ENCODE measurements at places on chromosomes 4 and X.
A peak's percentile ranks its signal among the peaks of the same experiment; 100 is the strongest.

GRCh38 chrX:40093586-40093985 lies 4.2 kb downstream of the BCOR start:
- no peak for DNase-seq
- H3K27me3 ChIP-seq, result no peaks in the 10 kb centered on the region
- H3K4me3 ChIP-seq, result peak overlapping the region; percentile 79
- H3K36me3 ChIP-seq, result no peaks in the 10 kb centered on the region

- DNase-seq, result no peak
- no peaks in the 10 kb centered on the region for H3K36me3 ChIP-seq
- H3K27ac ChIP-seq, result no peak overlapping the region
- peaks cover 9% of the 10 kb centered on the region for H3K4me1 ChIP-seq
Observed at GRCh38 chr4:53895137-53895536, 169.3 kb downstream of the CHIC2 start.

DNA sequence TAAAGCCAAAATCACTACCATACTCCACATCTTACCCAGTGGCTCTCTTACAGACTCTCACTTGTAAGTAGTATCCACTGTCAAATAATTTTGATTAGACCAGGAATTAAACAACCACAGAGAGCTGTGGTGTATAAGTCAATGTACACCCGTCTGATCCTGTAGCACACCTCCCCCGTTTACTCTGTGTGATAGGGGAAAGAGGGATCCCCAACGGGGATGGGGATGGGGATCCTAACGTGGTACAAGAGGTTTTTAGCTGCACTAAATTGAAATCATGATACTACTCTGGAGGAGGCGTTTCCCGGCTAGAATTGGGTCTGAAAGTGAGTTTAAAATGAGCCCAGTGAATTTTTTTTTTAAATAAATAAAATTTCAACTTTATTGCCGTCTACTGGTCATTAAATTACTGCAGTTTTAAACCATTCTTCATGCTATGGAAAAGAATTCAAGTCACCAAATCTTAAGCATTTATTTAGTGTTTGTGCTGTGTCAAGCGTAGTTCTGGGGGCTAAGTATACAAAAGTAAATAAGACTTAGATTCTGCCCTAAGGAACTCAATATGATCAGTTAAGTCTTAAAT lies 76.6 kb downstream of the INTS12 start:
- H3K27me3 ChIP-seq, result peaks cover 18% of the 10 kb centered on the region
- no peak overlapping the region for H3K27ac ChIP-seq
- no peaks in the 10 kb centered on the region for H3K36me3 ChIP-seq
- DNase-seq, result peak; percentile 14
- H3K4me1 ChIP-seq, result no peaks in the 10 kb centered on the region

DNA sequence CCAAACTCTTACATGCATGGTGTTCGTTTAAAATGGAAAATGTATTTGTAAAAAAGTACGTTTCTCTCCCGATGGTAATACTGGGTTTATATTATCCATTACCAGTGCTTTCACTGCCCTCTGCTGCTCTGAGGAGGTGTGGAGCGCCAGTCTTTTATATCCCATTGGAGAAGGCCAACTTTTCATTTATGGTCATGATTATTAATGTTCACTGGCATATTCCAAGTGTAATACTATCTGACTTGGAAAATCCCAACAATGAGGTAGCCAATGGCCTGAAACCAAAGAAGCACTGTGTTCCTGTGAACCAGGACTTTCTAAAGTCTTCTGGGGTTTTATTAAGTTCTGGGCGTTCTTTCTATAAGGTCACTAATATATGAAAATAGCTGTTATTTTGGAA lies 80.7 kb downstream of the SYNPO2 start:
- H3K27ac ChIP-seq, result no peak overlapping the region
- H3K4me3 ChIP-seq, result no peak overlapping the region
- H3K4me1 ChIP-seq, result peaks cover 32% of the 10 kb centered on the region
- peak; percentile 86 for DNase-seq
- no peaks in the 10 kb centered on the region for H3K36me3 ChIP-seq

DNA sequence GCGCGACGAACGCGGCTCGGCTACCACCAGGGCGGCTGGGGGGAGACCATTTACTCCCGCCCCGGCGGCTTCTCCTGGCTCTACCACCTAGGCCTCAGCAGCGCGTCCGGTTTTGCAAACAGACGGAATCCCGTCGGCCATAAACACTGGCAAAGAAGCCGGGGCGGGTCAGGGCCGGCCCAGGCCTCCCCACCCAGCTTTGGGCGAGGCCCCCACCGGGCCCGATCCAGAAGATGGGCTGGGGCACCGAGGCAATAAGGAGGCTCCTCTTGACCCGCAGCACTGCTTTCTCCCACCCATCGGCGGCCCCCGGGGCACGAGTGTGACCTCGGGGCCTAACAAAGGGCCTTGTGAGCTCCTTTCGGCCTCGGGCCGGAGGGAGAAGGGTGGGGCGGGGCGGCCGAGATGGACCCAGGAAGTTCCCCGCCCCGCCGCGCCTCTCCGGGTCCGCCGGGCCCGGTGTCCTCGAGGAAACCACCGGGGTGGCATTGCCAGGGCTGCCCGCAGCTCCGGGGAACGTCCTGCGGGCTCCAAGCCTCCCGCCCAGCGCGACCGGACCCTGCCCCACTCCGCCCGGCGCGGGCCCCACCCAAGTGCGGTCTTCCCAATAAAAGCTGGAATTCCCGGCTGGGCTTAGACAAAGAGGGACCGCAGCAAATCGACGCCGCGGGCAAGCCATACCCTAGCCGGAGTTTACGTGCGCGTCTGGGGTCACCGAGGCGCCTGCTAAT lies 5.9 kb downstream of the BCOR start:
- H3K36me3 ChIP-seq, result no peaks in the 10 kb centered on the region
- no peak overlapping the region for H3K4me3 ChIP-seq
- no peaks in the 10 kb centered on the region for H3K4me1 ChIP-seq

- no peak overlapping the region for H3K4me3 ChIP-seq
- DNase-seq, result no peak
- no peaks in the 10 kb centered on the region for H3K36me3 ChIP-seq
Observed at GRCh38 chrX:21487832-21488231, 113.6 kb downstream of the CNKSR2 start.

DNA sequence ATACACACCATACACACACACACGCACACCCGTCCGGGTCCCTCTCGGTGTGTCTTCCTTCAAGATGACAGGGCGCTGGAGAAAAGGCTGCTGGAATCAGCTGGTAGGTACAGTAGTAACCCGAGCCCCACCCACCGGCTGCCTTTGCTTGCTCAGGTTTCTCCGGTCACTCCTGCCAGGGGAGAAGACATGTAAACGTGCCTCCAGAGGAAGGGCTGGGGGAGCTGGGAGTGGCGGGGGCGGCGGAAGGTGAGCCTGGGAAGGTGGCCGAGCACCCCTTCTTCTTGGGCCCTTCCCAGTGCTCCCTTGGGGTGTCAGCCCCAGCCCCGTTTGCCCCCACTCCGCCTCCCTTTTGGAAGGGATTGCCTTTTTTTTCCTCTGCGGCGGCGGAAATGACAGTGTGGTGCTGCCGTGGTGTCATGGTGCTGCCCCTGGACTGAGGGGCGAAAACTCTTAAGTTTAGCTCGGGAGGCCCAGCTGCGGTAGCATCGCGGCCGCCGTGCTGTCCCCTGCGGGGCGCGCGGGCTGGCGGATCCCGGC lies at the start of gene MID2:
Gene MID2 (plus strand): TSS at position 169 of the 540 bp plus-strand sequence. CDS start 561 bp downstream, outside the sequence.
- DNase-seq, result peak; percentile 76
- H3K27me3 ChIP-seq, result no peaks in the 10 kb centered on the region
- peaks cover 13% of the 10 kb centered on the region for H3K4me1 ChIP-seq
- peak within 1 kb of the TSS; percentile 75 for H3K4me3 ChIP-seq
- H3K36me3 ChIP-seq, result no peaks in the 10 kb centered on the region

DNA sequence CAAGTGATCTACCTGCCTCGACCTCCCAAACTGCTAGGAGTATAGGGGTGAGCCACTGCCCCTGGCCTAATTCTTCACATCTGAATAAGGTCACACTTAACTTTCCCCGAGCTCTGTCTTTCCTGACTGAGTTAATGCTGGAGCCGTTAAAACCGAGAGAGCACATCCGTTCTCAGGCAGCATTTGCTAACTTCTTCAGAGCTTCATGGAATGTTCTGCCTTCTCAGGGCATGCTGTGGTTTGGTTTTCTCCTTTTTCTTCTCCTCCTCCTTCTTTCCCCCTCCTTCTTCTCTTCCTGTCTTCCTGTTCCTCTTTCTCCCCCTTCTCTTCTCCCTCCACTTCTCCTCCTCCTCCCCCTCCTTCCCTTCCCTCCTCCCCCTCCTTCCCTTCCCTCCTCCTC lies 119.9 kb downstream of the ASMT start:
- H3K27me3 ChIP-seq, result no peaks in the 10 kb centered on the region
- H3K4me1 ChIP-seq, result no peaks in the 10 kb centered on the region
- DNase-seq, result peak; percentile 1
- no peaks in the 10 kb centered on the region for H3K36me3 ChIP-seq

DNA sequence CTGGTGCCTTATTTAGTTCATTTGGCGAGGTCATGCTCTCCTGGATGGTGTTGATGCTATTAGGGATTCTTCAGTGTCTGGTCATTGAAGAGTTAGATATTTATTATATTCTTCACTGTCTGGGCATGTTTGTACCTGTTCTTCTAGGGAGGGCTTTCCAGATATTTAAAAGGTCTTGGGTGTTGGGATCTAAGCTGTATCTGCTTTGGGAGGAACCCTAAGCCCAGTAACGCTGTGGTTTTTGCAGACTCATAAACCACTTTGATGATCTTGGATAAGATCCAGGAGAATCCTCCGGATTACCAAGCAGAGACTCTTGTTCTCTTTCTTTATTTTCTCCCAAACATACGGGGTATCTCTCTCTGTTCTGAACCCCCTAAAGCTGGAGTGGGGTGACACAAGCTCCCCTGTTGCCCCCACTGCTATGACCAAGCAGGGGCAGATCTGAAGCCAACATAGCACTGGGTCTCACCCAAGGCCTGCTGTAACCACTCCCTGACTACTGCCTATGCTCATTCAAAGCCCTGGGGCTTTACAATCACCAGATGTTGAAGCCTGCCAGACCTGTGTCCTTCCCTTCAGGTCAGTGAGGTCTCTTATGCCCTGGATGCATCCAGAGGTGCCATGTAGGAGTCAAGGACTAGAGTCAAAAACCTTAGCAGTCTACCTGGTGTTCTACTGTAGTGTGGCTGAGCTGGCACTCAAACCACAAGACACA lies 187.6 kb downstream of the GUCY2F start:
- H3K36me3 ChIP-seq, result no peaks in the 10 kb centered on the region
- H3K27ac ChIP-seq, result no peak overlapping the region
- peak; percentile 5 for DNase-seq
- H3K4me1 ChIP-seq, result no peaks in the 10 kb centered on the region
- H3K27me3 ChIP-seq, result no peaks in the 10 kb centered on the region

- H3K36me3 ChIP-seq, result no peaks in the 10 kb centered on the region
- H3K27ac ChIP-seq, result no peak overlapping the region
- H3K27me3 ChIP-seq, result no peaks in the 10 kb centered on the region
- no peaks in the 10 kb centered on the region for H3K4me1 ChIP-seq
- no peak overlapping the region for H3K4me3 ChIP-seq
Observed at GRCh38 chrX:67555578-67556203, 11.9 kb downstream of the AR start.

DNA sequence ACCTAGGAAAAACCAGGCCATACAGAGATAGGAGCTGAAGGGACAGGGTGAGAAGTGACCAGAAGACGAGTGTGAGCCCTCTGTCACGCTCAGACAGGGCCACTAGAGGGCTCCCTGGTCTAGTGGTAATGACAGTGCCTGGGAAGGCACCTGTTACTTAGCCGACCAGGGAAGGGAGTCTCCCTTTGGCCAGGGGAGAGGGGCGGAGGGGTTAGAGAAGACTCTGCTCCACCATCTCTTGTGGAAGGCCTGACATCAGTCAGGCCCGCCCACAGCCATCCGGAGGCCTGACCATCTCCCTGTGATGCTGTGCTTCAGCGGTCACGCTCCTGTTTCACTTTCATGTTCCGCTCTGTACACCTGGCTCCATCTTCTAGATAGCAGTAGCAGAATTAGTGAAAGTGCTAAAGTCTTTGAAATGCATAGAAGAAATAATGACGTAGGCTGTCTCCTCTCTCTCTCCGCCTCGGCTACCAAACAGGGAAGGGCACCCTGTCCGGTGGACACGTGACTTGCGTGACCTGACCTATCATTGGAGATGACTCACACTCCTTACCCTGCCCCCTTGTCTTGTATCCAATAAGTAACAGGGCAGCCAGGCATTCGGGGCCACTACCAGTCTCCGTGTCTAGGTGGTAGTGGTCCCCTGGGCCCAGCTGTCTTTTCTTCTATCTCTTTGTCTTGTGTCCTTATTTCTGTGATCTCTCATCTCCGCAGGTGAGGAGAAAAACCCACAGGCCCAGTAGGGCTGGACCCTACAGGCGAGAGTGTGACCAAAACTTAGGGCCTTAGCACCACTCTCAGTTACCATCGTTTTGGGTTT lies 26.7 kb downstream of the HTT-AS start:
- H3K4me1 ChIP-seq, result no peaks in the 10 kb centered on the region
- no peaks in the 10 kb centered on the region for H3K36me3 ChIP-seq
- no peak overlapping the region for H3K4me3 ChIP-seq
- no peak overlapping the region for H3K27ac ChIP-seq

DNA sequence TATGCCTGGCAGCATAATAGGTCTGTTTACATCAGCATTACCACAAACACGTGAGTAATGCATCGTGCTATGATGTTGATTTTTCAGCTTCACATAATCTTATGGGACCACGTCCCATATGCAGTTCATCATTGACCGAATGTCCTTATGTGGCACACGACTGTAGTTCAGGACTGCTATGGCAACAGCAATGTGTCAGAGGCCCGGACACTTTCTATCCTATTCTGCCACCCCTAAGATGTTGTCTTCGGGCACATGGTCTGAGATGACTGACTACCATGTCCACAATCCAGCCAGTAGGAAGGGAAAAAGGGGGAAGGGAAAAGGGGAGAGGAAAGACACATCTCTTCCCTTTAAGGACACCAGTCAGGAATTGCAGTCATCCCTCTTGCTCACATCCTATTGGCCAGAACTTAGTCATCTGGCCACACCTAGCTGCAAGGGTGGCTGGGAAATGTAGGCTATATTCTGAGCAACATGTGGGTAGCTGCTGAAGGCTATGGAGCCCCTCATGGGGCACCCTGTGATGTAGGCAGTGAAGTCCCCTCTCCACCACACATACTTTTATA lies 196.0 kb upstream of the RBPJ start:
- H3K36me3 ChIP-seq, result no peaks in the 10 kb centered on the region
- H3K4me3 ChIP-seq, result no peak overlapping the region
- H3K4me1 ChIP-seq, result no peaks in the 10 kb centered on the region
- peak; percentile 42 for DNase-seq
- H3K27me3 ChIP-seq, result peaks cover 10% of the 10 kb centered on the region

GRCh38 chr4:145482209-145483037 lies 770 bp downstream of the SMAD1 start:
- no peaks in the 10 kb centered on the region for H3K36me3 ChIP-seq
- H3K27me3 ChIP-seq, result no peaks in the 10 kb centered on the region
- DNase-seq, result peak; percentile 91

DNA sequence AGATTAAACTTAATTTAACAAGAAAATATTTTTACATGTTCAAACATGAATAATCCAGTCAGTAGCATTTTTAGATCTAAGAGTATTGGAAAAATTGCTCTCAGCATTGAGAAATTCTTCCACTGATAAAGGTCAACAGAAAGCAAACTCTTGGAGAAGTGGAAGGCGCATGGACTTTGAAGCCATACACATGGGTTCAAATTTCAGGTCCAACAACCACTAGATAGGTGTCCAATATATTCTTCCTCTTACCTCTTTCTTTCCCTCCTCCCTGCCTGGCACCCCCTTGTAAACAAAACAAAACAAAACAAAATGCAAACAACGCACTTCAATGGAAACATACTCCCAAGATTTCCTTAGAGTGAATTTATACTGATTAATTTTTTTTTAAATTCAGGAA lies 28.4 kb upstream of the PRSS48 start:
- H3K27ac ChIP-seq, result no peak overlapping the region
- no peaks in the 10 kb centered on the region for H3K27me3 ChIP-seq
- H3K36me3 ChIP-seq, result no peaks in the 10 kb centered on the region
- no peak for DNase-seq
- no peak overlapping the region for H3K4me3 ChIP-seq

Measured in GM23248 (cell line).